ENCODE measurements at places on chromosomes 2 and 18. TPM values are rescaled to one million over a fixed set of nuclear protein-coding genes. Genes with fewer than 3 reads are reported as not detected.

The MDH1B gene
- total RNA-seq: 1.7 TPM

The TMEM178A gene
- total RNA-seq: 0.10 TPM

The RIT2 gene
- not detected for total RNA-seq

The PRKD3 gene
- total RNA-seq: 13.0 TPM

The HADHA gene
- 146 TPM for total RNA-seq

The SCN7A gene
- total RNA-seq: not detected

The PROM2 gene
- total RNA-seq: not detected

The CYP27C1 gene
- 5.3 TPM for total RNA-seq

The SPC25 gene
- total RNA-seq: 21.9 TPM

The EVX2 gene
- not detected for total RNA-seq

The FAM237A gene
- total RNA-seq: not detected

The FSIP2 gene
- not detected for total RNA-seq

The KIAA2012 gene
- total RNA-seq: not detected

The IKZF2 gene
- 0.24 TPM for total RNA-seq

The NPPC gene
- not detected for total RNA-seq

The MATN3 gene
- 12.5 TPM for total RNA-seq

The WNT6 gene
- total RNA-seq: not detected

The CNGA3 gene
- not detected for total RNA-seq

The ABCG5 gene
- not detected for total RNA-seq

The TUBA4B gene
- total RNA-seq: 0.26 TPM

The IFIH1 gene
- total RNA-seq: 1.7 TPM

The DSG4 gene
- total RNA-seq: 0.02 TPM

The SH3RF3 gene
- total RNA-seq: 0.40 TPM

The IL36A gene
- total RNA-seq: not detected

The RAB27B gene
- 20.5 TPM for total RNA-seq

The STARD7 gene
- total RNA-seq: 106 TPM

The G6PC2 gene
- total RNA-seq: not detected

The ITSN2 gene
- total RNA-seq: 26.8 TPM

The CFAP65 gene
- total RNA-seq: 0.15 TPM

The CFAP210 gene
- 0.28 TPM for total RNA-seq

All from A549 treated with DMSO at 1 μM for 4 hours (cell line).